ENCODE measurements at places on chromosomes 3 and 15.

DNA sequence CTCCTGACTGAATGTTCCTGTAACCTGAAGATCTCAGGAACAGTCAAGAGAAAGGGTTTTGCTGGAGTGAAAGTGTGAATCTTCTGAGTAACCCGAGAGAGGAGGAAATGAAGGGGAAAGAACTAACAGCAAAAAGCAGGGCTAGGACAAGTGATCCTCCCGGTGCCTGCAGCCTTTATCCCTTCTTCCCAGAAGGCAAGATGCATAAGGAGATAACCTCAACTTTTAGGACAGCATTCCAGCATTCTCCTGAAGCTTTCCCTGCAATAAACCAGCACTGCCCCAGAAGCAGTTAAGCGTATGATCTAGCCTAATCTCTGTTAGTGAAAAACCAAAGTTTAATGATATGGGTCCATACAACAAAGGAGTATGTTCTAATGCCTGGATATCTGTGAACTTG lies 298.8 kb downstream of the MEX3B start:
- no peak for DNase-seq

DNA sequence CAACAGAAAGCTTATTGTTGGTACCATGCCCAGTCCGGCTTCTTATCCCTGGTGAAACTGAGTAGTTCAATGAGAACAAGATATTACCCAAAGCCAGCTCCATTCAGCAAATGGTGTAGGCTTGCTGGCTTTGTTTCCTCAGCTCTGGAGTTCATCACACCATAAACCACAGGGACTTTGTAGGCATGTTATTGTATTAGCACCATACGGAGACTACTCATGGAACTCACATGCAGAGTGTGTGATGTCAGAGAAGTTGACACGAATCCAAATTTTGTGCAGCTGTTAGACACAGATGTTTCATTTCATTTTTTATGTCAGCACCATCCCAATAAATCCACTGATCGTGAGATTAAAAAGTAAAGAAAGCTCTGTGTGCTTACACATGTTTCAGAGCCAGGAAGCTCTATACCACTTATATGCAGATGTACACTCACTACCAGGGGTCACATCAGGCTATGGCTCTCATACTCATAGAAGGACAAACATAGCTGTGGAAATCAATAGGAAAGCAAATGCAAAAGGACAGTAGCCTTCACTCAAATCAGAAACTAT lies 63.4 kb upstream of the LEKR1 start:
- no peak for DNase-seq

GRCh38 chr3:12585181-12585580 lies 28.3 kb downstream of the MKRN2 start:
- no peak for DNase-seq

- no peak for DNase-seq
Measured at GRCh38 chr3:142225885-142226215, 465 bp upstream of the GK5 start.

- no peak for DNase-seq
Measured at GRCh38 chr3:161267646-161268045, 46.5 kb downstream of the NMD3 start.
